ENCODE measurements at places on chromosomes 1 and 21.

DNA sequence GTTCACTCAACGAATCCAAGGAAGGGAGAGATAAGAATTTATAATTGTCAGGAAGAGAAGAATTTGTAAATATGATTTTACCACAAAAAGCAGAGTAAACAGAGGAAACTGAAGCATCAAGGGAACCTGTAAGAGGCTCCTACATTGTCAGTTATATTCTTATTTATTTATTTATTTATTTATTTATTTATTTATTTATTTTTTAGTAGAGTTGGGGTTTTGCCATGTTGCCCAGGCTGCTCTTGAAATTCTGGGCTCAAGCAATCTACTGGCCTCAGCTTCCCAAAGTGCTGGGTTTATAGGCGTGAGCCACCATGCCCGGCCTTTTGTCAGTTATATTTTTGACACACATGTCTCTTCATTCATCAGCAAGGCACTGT lies 47.1 kb downstream of the FCRL3 start:
- DNase-seq: no peak

- DNase-seq: no peak
These were observed 24.0 kb upstream of the ABL2 start for GRCh38 chr1:179253286-179253972.

DNA sequence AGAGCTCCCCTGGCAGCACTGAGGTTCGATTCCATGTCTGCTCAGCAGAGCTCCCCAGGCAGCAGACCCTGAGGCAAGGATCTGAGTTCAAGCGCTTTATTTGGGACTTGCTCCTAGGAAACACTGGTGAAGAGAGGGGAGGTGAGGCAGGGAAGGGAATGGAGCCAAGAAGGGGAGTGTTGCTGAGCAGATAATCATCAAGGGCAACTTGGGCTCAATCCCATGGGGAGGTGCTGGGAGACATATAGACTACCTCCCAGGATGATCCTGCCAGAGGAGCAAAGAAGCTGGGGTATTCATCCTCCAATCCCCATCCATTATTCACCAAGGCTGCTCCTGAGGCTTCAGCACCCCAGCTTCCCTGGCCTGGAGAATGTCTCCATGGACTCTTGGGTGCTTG lies 47.0 kb downstream of the GRIK3 start:
- no peak for DNase-seq

DNA sequence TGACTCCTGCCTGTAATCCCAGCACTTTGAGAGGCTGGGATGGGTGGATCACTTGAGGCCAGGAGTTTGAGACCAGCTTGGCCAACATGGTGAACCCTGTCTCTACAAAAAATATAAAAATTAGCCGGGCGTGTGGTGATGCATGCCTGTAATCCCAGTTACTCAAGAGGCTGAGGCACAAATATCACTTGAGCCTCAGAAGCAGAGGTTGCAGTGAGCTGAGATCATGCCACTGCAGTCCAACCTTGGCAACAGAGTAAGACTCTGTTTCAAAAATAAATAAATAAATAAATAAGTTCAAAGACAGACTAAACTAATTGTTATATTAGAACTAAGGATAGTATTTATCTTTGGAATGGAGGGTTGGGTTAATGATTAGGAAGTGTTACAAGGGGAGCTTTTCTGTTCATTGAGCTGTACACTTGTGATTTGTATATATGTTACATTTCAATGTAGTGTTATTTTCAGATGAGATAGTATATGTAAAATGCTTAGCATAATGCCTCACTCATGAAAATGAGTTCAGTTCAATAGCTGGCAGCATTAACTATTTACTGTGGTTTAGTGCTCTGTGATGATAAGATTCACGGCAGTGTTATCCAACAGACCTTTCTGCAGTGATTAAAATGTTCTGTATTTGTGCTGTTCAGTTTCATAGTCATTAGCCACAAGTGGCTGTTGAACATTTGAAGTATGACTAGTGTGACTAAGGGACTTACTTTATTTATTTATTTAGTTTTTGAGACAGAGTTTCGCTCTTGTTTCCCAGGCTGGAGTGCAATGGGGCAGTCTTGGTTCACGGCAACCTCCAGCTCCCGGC lies 47.7 kb downstream of the OSBPL9 start:
- DNase-seq: no peak

DNA sequence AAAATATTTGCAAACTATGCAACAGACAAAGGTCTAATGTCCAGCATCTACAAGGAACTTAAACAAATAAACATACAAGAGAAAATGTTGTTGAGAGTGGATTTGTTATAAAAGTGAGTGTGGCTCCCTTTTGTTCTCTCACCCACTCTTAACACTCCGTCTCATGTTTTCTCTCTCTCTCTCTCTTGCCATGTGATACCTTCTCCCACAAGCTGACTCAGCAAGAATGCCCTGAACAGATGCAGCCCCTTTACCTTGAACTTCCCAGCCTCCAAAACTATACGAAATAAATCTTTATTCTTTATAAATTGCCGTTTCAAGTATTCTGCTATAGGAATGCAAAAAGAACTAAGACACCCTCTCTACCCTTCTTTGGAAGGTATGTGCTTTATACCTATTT lies 234.1 kb downstream of the ADGRL2 start:
- no peak for DNase-seq

DNA sequence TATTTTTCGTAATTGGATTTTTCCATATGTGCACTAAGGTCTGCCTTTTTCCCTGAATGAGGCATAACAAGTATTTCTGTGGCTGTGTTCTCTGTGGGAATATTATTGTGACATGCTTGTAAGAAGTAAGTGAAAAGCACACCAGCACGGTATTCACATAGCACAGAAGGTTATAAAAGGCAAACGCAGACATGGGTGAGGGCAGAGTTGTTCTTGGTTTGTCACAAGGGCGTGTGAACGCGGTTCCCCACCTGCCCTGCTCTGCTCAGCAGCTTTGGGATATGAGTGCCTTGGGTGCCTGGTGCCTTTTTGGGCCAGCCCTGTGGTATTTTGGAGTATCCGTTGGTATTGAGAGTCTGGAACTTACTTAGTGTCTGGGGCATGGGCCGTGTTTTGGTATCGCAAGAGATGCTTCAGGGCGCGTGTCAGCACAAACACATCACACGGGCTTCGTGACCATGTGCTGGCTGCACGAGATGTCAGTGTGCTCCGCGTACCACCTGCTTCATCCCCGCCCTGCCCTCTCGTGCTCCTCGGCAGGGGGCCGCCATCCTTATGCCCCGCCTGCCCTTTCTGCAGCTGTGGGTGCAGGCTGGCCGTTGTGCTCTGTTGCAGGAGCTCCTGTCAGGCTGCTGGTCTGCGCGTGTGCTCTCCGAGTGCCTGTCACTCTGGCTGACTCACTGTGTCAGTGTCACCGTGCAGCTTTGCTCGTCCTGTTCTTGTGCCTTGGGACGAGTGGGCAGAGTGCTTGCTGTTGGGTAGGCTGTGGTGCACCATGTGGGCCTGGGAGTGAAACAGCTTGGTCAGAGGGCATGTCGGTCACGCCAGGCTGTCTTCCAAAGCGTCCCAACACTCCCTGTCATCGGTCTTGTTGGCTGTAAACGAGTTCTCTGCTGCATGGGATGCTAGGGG lies 15.0 kb downstream of the SKI start:
- no peak for DNase-seq

DNA sequence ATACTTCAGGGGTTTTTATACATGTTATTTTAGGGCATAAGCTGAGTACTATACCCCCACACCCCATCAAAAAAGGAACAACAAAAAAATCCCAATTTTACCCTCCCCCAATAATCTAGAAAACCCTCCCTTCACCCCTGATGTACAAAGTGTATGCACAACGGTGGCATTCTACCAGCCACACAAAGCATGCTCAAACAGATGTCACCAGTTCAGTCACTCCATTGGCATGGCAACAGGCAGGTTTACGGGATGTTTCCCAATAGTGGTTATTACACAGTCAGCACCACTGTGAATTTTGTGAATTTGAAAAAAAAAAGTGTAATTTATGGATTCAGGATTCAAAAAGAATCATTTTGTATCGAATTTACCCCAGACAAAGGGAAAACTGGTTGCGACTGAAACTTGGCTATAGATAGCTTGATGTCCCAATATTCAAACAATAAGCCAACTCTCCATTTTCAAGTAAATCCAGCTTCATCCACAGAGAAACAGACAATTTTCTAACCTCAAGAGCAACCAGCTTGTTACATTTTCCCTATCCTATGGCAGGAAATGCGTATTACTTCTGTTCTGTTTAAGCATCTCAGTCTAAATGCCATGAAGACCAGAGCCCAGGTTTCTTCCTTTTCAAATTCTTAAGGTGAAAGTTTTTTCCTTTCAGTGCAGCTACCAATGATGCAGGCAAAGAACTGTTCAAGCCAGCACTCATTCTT lies 34.0 kb upstream of the SLC45A3 start:
- DNase-seq: no peak

DNA sequence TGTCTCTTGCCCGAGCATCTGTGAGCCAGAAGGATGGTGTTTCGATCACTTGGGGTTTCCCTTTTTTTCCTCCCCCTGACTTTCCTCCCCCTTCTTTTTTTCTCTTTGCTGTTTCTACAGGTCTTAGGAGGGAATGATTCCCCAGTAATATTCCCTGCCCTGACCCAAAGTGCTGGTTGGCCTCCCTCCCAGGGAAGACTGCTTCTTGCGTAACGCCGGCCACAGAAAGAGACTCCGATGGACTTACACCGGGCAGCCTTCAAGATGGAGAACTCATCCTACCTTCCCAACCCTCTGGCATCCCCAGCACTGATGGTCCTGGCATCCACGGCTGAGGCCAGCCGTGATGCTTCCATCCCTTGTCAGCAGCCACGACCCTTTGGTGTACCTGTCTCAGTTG lies 6.8 kb downstream of the RNF220 start:
- DNase-seq: no peak

DNA sequence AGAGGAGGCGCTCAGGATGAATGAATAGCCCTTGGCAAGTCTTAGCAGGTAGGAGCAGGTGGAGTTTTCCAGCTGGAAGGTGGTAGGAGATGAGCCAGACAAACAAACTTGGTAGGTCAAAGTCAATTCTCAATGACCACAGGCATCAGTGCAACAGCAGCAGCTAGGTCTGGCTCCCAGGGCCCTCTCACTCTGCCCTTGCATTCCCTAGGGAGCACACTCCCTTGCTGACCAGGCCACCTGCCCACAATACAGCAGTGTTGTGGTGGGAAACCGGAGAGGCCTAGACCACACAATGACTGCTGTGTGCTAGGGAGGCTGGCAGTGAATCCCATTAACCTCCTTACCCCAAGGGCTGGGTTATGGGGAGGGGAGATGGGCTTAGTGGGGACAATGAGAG lies 13.0 kb upstream of the PAQR6 start:
- no peak for DNase-seq

GRCh38 chr1:240801442-240801841 lies 189.5 kb upstream of the GREM2 start:
- no peak for DNase-seq

DNA sequence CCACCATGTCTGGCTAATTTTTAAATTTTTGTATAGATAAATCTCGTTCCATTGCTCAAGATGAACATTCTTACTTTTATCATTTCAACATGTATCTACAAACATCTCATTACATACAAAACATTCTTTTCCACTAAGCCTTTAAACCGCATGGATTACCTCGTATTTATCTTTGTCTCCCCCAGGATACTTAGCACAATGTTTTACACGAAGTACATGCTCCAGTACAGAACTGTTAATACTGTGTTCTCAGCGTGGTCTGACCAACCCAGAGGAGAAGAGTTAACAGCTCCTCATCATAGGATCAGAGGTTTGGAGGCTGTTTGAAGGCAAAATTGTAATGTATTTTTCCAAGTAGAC lies 7.4 kb downstream of the PIK3C2B start:
- DNase-seq: no peak

DNA sequence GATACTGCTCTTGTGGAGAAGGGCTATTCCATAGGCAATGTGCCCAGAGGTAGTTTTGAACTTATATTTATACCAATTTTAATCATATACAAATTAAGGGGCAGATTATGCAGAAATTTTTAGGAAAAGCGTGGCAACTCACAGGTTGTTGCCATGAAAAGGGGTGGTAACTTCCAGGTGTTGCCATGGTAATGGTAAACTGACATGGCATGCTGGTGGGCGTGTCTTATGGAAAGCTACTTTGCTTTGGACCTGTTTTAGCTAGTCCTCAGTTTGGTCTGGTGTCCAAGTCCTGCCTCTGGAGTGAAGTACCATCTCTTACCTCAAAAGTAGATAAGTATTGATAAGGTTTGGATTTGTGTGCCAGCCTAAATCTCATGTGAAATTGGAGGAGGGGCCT lies 7.9 kb upstream of the IL23R start:
- DNase-seq: no peak

DNA sequence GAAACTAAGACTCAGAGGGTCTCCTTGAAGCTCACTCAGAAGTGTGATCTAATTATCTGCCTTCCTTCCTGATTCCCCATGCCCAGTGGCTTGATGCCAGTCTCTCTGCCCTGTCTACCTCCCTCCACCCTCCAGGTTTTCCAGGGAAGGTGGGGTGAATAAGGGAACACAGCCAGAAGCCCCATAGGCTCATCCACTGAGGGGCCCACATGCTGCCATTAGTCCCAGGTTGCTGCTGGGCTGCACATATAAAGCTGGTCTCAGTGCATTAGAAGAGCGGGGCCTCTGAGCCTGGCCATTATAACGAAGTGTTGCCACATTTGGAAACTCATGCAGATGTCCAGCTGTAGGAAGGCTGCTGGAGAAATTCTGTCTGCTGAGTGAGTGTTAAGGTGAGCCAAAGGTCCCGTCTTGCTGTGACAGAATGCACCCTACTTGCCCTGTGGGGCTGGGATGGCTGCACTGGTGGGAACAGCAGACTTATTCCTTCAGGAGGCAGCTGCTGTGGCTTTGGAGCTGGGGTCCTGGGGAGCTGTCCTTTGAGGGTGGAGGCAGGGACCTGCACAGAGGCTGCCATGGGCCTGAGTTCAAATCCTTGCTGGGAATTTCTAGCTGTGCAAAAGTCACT lies 2.9 kb downstream of the ADORA1 start:
- DNase-seq: no peak

GRCh38 chr21:25385911-25386474 lies 221.3 kb downstream of the MRPL39 start:
- peak; percentile 86 for DNase-seq

GRCh38 chr1:174052621-174053020 lies 30.5 kb upstream of the RC3H1 start:
- DNase-seq: no peak

DNA sequence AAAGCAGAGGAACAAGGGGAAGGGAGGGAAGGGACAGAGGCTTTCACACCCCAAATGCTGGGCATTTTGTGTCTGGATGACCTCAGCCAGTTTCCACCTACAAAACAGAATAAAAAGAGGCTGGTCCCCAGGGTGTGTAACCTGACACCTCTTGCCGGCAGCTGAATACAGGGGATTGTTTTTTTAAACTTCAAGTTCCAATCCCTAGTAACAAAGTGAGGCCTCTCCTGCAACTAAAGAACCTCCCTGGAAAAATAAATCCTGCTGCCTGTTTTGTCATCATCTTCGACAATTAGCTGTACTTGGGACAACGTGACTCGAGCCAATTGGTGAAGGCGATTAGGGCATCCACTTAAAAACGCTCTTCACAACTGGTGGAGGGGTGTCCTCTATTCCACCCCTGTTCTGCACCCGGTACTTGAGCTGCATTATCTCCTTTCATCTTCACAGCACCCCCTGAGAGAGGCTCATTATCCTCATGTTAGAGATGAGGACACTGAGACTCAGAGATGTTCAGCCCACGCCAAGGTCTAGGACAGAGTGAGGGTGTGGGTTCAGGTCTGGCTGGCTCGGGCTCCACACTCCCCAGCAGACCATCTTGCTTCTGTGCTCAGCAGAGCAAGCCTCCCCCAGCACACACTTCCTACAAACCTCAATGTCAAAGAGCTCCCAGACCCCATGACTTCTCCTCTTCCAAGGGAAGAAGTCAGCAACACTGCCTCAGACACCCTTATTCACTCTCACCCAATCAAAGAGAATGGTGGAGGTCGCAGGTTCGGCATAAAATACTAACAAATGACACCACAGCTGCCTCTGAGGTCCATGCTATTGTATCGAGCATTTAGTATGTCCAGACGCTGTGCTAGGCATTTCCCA lies 15.2 kb downstream of the ITPKB start:
- peak; percentile 42 for DNase-seq

Measured in hepatocyte (in vitro differentiated cells).